GM12878 (cell line): ENCODE measurements at places on chromosomes 5 and 9. TPM values are rescaled to one million over a fixed set of nuclear protein-coding genes. Genes with fewer than 3 reads are reported as not detected.

TLE1 gene
- total RNA-seq: 0.13 and 0.15 TPM in 2 replicates

IL13 gene
- total RNA-seq: not detected in 2 replicates

NUTM2G gene
- not detected in 2 replicates for total RNA-seq

FANCG gene
- 59.0 and 66.5 TPM in 2 replicates for total RNA-seq

DOCK8 gene
- total RNA-seq: 90.6 and 100 TPM in 2 replicates

IL9 gene
- total RNA-seq: not detected in 2 replicates

CCNO gene
- not detected in 2 replicates for total RNA-seq

SLC35D2 gene
- total RNA-seq: 6.1 and 6.5 TPM in 2 replicates

BTNL8 gene
- not detected in 2 replicates for total RNA-seq

GABRA6 gene
- total RNA-seq: not detected in 2 replicates

NKD2 gene
- 0.13 and 0.26 TPM in 2 replicates for total RNA-seq

TMEM232 gene
- total RNA-seq: 0.95 and 2.0 TPM in 2 replicates

TMEM171 gene
- not detected in 2 replicates for total RNA-seq

HTR4 gene
- not detected in 2 replicates for total RNA-seq

SPATA31C1 gene
- not detected in 2 replicates for total RNA-seq

PKD2L2 gene
- 0.36 TPM in 1 of 2 replicates, not detected in the other for total RNA-seq

OCLN gene
- 25.6 and 26.6 TPM in 2 replicates for total RNA-seq

CD180 gene
- total RNA-seq: 5.4 TPM in 2 replicates

FST gene
- total RNA-seq: 0.23 and 0.43 TPM in 2 replicates

VCAN gene
- 12.3 and 15.2 TPM in 2 replicates for total RNA-seq

CDHR2 gene
- total RNA-seq: 0.21 and 0.46 TPM in 2 replicates

SPINK1 gene
- 2.8 and 3.6 TPM in 2 replicates for total RNA-seq

INSL4 gene
- total RNA-seq: not detected in 2 replicates

IRF1 gene
- total RNA-seq: 68.0 and 74.1 TPM in 2 replicates

STC2 gene
- total RNA-seq: 3.5 and 3.7 TPM in 2 replicates

MSMP gene
- total RNA-seq: 1.1 and 2.4 TPM in 2 replicates

WNT8A gene
- total RNA-seq: not detected in 2 replicates

WDR31 gene
- total RNA-seq: 0.97 and 1.1 TPM in 2 replicates

FRRS1L gene
- not detected in 2 replicates for total RNA-seq
